SW 1271 (cell line): ENCODE measurements at places on chromosomes 13 and 19.
A peak's percentile ranks its signal among the peaks of the same experiment; 100 is the strongest.

- no peak for DNase-seq
Measured at GRCh38 chr19:32802840-32803239, 66.7 kb downstream of the SLC7A9 start.

- DNase-seq, result no peak
Measured at GRCh38 chr19:41744850-41745249, 10.5 kb upstream of the CEACAM6 start.

- DNase-seq, result peak; percentile 5
Measured at GRCh38 chr13:28819735-28820098, 422 bp upstream of the MTUS2 start.

DNA sequence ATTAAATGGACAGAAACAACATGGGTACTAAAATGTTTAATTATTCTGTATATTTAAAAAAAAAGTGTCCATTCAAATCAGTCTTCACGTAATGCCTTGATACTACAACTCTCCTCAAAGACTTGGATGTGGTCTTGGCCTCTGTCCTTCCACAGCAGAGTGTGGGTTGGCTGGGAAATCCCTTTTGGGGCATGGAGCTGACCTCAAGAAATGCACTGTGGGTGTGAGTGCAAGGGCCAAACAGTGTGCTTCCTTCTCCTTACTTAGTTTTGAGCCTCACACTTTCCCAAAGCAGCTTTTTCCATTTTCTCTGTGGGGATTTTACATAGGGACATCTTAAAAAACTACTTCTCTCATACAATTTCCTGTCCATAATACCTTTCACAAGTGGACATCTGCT, 607.4 kb downstream of the EFNB2 start:
- DNase-seq, result no peak

- DNase-seq, result no peak
Measured at GRCh38 chr19:48613852-48614435, 932 bp downstream of the FAM83E start.
